ENCODE measurements at places on chromosomes 12 and 14.

DNA sequence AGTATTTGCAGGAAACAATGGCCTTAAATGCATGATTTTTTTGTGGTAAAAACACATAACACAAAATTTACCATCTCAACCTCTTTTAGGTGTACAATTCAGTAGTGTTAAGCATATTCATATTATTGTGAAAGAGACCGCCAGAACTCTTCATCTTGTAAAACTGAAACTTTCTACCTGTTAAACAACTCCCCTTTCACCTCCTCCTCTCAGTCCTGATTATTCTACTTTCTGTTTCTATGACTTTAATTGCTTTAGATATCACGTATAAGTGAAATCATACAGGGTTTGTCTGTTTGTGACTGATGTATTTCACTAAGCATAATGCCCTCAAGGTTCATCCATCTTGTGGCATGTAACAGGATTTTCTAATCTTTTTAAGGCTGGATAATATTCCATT lies 353.4 kb downstream of the ADAMTS20 start:
- no peak for DNase-seq

GRCh38 chr12:48038085-48038484 lies 33.8 kb upstream of the COL2A1 start:
- no peak for DNase-seq

DNA sequence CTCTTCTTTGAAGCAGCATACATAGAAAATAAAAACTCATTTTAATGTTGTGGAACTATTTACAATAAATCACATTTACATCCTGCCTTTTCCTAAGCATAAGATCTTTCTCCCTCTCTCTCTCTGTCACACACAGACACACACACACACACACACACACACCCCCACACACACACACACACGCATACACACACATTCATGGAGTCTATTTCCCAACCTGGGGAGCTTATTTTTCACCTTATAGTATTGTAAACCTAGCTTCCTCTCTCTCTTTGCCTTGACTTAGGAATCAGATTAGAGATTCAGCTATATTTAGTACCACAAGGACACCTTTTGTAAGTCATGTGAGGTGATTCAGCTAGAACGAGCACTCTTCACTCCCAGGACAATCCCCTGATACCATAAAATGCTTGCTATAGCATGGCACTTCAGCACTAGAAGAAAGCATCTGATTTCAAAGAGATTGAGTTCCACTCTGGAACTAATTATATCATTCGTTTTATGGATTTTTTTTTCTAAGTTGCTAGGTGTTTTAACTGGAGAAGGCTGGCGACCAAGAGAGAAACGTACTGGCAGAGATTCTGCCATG lies 23.6 kb downstream of the TMEM30B start:
- no peak for DNase-seq

DNA sequence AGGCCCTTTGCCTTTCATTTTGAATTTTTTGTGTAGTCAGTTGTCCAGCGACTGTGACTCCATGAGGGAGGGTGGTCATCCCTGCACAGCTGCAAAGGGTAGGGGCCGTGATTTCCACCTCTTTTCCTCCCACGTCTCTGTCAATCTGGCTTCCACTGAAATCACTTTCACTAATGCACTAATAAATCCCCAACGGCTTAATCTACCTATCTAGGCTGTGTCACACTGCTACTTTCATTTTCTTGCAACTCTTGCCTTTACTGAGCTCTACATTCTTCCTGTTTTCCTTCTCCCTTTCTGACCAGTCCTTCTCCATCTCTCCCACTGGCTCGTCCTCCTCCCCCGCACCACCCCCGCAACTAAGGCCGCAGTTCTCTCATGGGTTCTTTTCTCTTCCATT lies 212.3 kb upstream of the FOXN3 start:
- no peak for DNase-seq

DNA sequence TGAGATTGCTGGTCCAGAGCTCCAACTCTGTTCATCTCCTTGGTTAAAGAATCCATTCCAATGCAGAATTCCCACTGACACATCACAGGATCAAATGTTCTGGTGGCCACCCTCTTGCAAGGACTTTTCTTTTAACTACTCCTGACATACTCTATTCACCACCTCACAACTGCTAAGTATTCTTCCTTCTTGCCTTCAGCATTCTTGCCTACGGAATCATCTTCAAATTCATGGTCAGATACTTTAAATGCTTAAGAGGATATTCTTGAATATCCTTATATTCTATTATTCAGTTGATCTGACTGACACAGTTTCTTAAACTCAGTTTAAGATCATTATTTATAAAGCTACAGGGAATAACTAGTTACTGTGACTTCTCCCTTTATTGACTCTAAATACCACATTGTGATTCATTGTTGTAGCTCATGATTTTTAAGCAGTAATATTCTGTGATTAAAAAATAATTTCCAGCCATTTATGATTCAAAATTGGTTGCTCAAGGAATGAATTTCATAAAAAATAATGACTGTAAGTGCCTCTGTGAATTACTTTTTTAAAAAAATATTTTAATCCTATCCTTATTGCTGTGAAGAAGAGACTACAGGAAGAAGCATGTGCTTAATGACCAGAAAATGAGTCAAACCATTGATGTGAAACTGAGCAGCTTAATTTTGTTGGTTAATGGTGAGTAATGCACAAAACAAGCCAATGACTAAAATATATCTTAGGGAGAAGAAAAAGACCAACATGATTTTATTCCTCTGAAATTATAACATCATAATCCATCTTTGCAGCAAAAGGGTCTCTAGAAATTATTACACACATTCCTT lies 207.1 kb downstream of the PIK3C2G start:
- peak; percentile 78 for DNase-seq

- DNase-seq, result no peak
Measured at GRCh38 chr12:114735680-114736374, 51.9 kb upstream of the TBX3 start.

DNA sequence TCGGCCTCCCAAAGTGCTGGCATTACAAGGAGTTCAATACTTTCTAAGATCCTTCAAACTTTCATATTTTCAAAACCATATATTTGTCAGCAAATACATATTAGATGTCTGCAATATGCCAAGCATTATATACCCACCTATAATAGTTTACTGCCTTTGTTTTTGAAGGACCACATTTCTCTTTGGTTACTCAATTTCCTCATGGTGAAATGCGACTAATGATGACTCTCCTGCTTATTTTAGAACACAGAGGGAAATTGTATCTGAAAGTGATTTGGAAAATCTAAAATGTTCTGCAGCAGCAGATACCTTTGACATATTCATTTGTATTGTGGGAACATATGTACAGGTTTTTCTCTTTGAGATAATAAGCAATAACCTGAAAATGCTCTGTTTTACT lies 2.7 kb upstream of the CNTN1 start:
- DNase-seq, result no peak

DNA sequence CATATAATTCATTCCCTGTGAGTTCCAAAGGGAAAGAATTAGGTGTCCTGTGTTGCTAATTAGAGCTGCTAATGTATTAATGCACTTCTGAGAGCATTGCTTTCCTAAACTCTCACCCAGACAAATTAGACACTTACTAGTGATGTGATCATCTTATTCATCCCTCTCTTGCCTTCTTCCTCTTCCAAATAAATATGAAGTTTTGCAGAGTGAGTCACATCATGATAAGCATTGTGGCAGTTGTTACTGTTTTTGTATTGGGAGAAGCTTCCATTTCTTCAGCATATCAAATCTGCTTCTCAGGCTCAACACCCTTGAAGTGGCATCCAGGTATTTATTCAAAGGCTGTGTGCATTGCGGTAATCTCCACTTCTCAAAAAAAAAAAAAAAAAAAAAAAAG lies 37.3 kb upstream of the E2F7 start:
- DNase-seq, result peak; percentile 92

- DNase-seq, result peak; percentile 25
Measured at GRCh38 chr14:56189307-56189706, 71.1 kb downstream of the PELI2 start.

GRCh38 chr14:84090837-84091236 lies 1439.1 kb upstream of the FLRT2 start:
- no peak for DNase-seq

GRCh38 chr14:54257424-54257823 lies 139.4 kb upstream of the CDKN3 start:
- no peak for DNase-seq

- DNase-seq, result no peak
Measured at GRCh38 chr12:7012024-7012607, 6.2 kb downstream of the LPCAT3 start.

- DNase-seq, result no peak
Measured at GRCh38 chr12:29228474-29229157, 79.5 kb downstream of the FAR2 start.

DNA sequence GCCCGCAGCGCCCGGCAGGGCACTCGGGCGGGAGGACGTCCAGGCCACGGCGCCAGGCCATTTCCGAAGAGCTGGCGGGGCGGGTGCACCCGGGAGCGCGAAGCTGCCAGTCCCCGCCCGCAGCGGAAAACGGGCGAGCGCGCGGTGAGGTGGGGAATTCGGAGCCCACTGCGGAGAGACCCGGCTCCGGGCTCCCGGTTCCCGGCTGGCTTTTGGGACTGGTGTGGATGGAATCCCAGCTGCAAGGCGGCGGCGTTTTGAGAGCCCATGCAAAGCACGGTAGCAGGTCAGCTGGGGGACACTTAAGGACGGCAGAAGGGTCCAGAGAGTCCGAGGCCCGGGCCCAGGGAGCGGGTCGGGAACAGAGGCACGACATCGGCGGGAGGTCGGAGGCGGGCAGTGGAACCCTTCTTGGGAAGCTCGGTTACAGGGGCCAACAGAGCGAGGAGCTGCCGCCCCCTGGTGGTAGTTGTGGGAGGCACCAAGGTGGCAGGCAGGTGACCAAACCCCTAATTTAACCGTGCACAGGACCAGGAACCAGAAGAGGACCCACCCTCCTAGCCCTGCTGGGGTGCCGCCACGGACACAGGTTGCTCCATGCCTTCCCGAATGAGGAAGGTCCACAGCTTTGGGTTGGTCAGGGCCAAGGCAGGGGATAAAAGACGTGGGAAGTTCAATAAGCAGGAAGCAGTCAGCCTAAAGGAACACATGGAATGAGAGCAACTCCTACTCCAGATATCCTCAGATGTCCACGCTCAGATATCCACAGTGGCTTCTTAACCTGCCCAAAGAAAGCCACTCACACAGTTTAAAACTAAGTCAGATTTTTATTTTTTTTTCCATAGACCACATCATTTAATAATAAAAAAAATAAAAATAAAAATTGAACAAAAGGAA lies 685 bp upstream of the CDH24 start:
- DNase-seq, result peak; percentile 88

DNA sequence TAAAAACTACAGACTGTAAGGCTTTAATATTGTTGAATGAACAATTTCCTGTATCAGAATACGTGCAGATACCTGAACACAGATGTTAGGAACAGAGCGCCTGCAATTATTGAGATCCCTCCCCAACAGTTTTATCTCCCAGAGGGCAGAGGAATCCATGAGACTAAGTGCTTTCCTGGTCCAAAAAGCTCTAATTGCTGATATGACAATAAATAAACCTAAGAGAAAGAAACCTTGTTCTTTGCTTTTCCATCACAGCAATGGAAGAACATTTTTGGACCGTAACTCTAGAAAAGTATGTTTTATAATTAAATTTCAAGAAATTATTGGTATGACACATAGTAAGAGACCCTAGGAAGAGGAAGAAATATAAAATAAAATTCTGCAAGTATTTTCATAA lies 13.0 kb upstream of the KRT83 start:
- no peak for DNase-seq

DNA sequence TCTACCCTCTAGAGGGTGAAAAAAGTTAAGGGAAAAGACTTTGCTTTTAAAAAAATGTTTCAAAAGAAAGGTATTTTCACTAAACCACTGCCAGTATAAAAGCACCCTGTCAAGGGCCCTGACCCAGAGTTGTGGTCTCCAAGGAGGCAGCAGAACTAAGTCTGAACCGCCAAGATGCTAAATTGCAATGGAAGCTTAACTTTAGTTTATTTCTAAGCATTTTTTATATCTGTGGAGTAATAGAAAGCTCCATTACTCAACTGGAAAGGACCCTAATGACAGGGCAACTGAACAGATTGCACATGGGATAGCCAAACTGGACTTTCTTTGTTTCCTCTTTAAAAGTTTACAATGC lies 379.8 kb downstream of the NAV3 start:
- no peak for DNase-seq

GRCh38 chr12:2891240-2892053 lies 756 bp downstream of the TULP3 start:
- peak; percentile 79 for DNase-seq

DNA sequence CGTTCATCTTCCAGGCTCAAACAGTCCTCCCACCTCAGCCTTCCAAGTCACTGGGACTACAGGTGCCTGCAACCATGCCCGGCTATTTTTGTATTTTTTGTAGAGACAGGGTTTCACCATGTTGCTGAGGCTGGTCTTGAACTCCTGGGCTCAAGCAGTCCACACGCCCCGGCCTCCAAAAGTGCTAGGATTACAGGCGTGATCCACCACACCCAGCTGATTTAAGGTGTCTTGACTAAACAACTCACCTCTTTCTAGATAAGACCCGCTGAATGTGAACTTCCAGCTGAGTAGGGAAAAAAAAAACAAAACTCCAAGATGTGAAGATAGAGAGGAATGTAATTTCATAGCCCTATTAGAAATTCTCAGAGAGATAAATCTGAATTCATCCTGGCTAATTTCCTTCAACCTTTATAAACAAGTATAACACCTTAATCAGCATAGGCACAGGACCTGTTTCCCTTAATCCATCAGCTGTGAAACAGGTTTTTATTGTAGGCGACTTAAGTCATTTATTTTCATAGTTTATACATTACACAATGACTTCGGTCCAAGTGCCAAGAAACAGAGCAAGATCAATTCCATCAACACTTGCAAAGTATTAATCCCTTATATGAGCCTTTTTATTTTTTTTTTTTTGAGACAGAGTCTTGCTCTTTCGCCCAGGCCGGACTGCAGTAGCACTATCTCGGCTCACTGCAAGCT lies 51.5 kb downstream of the HCAR2 start:
- no peak for DNase-seq

GRCh38 chr12:4809013-4809448 lies 88.8 kb downstream of the GALNT8 start:
- no peak for DNase-seq

DNA sequence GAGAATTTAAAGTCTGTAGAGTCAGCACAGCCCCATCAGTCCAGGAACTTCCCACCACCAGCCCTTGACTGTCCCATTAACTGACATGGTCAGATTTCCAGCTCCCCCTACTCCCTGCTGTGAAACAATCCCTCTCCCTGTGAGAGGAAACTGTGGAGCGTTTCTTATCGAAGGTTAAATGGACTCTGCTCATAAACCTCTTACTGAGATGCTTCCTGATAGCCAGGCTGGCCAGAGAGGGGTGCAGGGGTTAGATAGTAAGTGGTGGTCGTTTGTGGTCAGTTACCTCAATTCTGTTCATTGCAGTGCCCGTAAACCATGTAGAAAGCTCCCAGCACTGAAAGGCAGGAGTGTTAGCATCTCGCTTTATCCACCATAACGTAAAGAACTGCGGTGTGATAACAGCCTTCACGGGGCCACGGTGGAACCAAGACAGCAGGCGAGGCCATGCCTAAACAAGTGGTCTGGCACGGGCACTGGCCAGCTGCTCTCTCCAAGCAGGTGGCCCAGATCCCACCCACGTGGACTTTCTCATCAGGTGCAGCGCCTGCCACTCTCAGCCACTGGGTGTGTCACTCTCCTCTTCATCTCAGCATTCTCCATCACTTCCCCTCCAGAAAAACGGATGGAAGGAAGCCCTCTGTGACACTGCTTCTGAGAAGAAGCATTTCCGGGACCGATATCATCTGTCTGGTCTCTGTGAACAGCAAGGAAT lies 102.2 kb downstream of the FBXL14 start:
- DNase-seq, result no peak

- no peak for DNase-seq
Measured at GRCh38 chr12:42440608-42441007, 114.6 kb downstream of the PPHLN1 start.
